ENCODE measurements at places on chromosomes 12 and 14. TPM values are rescaled to one million over a fixed set of nuclear protein-coding genes. Genes with fewer than 3 reads are reported as not detected.

Gene STAC3
- 1,676 TPM for total RNA-seq

Gene SLC17A8
- not detected for total RNA-seq

Gene LUM
- 8.3 TPM for total RNA-seq

Gene TMEM179
- total RNA-seq: not detected

Gene RCOR1
- total RNA-seq: 17.7 TPM

Gene TCL1B
- total RNA-seq: not detected

Gene CCDC177
- total RNA-seq: not detected

Gene HPD
- 1.1 TPM for total RNA-seq

Gene TPCN1
- total RNA-seq: 28.8 TPM

Gene PAPLN
- 0.79 TPM for total RNA-seq

Gene TAS2R19
- total RNA-seq: 0.68 TPM

DNA sequence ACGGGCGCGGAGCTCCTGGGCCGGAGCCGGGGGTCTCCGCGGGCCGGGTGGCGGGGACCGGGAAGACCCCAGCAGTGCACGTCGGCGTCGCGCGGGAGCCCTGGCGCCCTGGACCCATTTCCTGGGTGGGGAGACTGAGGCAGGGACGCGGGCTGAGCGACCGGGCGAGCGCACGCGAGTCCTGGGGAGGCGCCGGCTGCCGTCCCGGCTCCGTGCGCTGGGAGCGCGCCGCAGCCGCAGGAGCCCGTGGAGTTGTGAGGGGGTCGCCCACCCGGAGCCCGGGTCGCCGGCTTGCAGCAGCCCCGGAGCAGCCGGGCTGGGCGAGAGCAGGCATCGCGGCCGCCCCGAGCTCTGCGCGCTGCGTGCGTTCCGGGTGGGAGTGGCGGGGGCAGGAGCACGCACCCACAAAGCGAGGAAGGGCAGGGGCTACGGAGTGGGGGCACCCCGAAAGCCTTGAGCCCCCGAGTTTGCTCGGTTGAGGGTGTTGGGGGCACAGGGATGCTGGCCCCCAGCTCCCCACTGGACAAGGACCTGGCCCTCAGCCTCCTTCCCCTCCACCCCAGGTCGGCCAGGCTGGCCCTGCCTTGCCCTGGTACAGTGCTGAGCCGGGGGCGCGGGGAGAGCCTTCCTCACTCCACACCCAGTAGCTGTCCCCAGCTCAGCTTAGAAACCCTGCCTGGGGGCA is 620 bp downstream of the MMP17 start:
- DNase-seq: peak; percentile 69
- H3K4me3 ChIP-seq: peak overlapping the region; percentile 64
- no peaks in the 10 kb centered on the region for H3K36me3 ChIP-seq
- no peak overlapping the region for H3K27ac ChIP-seq
- peaks cover 5% of the 10 kb centered on the region for H3K4me1 ChIP-seq
- H3K27me3 ChIP-seq: no peaks in the 10 kb centered on the region

DNA sequence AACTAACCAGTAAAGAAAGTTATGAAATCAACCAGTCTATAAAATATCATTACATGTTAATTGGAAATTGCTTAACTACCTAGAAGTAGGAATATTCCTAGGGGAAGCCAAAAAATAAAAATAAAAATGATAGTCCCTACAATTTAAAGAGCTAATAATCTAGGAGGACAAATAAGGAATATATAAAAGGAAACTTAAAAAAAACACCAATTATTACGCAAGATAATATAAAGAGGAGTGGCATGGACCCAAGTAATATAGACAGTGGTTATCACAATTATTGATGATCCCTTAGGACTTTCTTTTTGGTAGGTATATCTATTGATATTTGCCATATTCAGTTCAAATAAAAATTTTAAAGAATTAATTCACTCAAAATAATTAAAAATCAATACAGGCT is 498.7 kb downstream of the SOX5 start:
- no peak for DNase-seq
- H3K4me3 ChIP-seq: no peak overlapping the region
- H3K27ac ChIP-seq: no peak overlapping the region
- no peaks in the 10 kb centered on the region for H3K4me1 ChIP-seq
- H3K36me3 ChIP-seq: no peaks in the 10 kb centered on the region
- no peaks in the 10 kb centered on the region for H3K27me3 ChIP-seq

GRCh38 chr12:115451780-115452736 is 768.1 kb upstream of the TBX3 start:
- no peaks in the 10 kb centered on the region for H3K36me3 ChIP-seq
- H3K27me3 ChIP-seq: peaks cover 23% of the 10 kb centered on the region

- H3K27ac ChIP-seq: no peak overlapping the region
- no peak for DNase-seq
- peaks cover 10% of the 10 kb centered on the region for H3K27me3 ChIP-seq
- no peak overlapping the region for H3K4me3 ChIP-seq
Observed at GRCh38 chr14:23354990-23355389, 2.3 kb upstream of the SLC22A17 start.

DNA sequence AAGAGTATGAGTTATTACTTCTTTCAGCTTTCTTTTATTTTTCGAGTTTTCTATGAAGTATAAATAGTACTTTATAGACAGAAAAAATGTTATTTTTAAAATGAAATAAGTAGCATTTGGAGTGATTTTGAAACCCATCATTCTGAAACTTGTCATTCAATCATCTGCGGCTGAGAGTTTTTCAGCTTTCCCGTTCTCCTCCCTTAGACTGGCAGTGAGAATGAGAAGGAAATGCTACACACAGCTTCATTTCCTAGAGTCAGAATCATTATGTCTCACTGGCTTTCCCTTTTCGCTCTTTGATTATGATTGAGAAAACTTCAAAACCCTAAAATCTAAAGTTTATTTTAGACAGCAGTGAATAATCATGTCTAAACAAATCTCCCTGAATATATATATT is 33.7 kb upstream of the GNPNAT1 start:
- H3K4me3 ChIP-seq: no peak overlapping the region
- no peaks in the 10 kb centered on the region for H3K4me1 ChIP-seq
- no peaks in the 10 kb centered on the region for H3K27me3 ChIP-seq
- no peak overlapping the region for H3K27ac ChIP-seq
- no peak for DNase-seq

DNA sequence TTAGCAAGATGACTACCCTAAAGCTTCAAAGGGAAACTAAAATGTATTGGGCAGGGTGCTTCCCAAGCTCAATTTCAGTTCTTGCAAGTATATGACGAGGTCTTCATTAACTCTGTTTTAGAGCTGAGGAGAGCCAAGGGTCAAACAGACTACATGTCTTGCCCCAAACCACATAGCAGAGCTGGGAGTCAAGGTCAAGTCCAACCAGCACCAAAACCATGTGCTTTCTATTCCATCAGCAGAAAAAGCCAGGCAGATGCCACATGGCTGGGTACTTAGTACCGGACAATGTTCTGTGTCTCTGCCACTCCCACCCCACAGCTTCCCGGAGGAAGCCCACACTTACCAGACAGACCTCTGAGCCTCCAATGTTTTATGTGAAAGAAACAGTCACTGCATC is 17.6 kb downstream of the NID2 start:
- H3K4me3 ChIP-seq: no peak overlapping the region
- no peaks in the 10 kb centered on the region for H3K36me3 ChIP-seq
- H3K27me3 ChIP-seq: no peaks in the 10 kb centered on the region
- no peak for DNase-seq
- peaks cover 7% of the 10 kb centered on the region for H3K4me1 ChIP-seq
- H3K27ac ChIP-seq: no peak overlapping the region

DNA sequence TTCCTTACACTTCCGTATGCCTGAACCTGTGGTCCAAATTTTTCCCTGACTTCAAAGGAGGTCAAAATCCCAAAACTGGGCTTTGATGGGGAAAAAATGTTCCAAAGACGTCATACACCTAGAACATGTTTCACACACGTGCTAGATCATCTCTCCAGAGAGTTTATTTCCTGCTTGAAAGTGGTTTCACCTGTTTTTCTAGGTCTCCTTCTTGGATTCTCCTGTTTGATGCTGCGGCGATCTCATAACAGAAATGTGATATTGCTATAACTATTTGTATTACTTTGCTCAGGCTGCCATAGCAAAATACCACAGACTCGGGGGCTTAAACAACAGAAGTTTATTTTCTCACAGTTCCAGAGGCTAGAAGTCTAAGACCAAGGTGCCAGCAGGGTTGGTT is 19.7 kb upstream of the TMCC3 start:
- no peak for DNase-seq
- H3K4me3 ChIP-seq: no peak overlapping the region
- H3K36me3 ChIP-seq: no peaks in the 10 kb centered on the region
- no peaks in the 10 kb centered on the region for H3K27me3 ChIP-seq
- H3K4me1 ChIP-seq: no peaks in the 10 kb centered on the region

GRCh38 chr14:64502887-64503433 is 678 bp downstream of the ZBTB25 start:
- no peak for DNase-seq
- H3K4me3 ChIP-seq: peak overlapping the region; percentile 93
- H3K36me3 ChIP-seq: no peaks in the 10 kb centered on the region
- no peaks in the 10 kb centered on the region for H3K27me3 ChIP-seq
- H3K4me1 ChIP-seq: peaks cover 56% of the 10 kb centered on the region

GRCh38 chr12:112375105-112375504 is 7.1 kb downstream of the HECTD4 start:
- H3K27ac ChIP-seq: no peak overlapping the region
- DNase-seq: no peak

- no peaks in the 10 kb centered on the region for H3K27me3 ChIP-seq
- no peak overlapping the region for H3K27ac ChIP-seq
- no peak overlapping the region for H3K4me3 ChIP-seq
- peaks cover 17% of the 10 kb centered on the region for H3K36me3 ChIP-seq
- DNase-seq: no peak
- H3K4me1 ChIP-seq: peaks cover 16% of the 10 kb centered on the region
Observed at GRCh38 chr14:45070215-45070614, 13.7 kb upstream of the PRPF39 start.

- no peaks in the 10 kb centered on the region for H3K36me3 ChIP-seq
- no peak overlapping the region for H3K27ac ChIP-seq
- no peak overlapping the region for H3K4me3 ChIP-seq
- no peaks in the 10 kb centered on the region for H3K4me1 ChIP-seq
- no peak for DNase-seq
- H3K27me3 ChIP-seq: no peaks in the 10 kb centered on the region
Observed at GRCh38 chr12:33519566-33519965, 79.9 kb upstream of the SYT10 start.

GRCh38 chr12:70366581-70367257 is 629 bp downstream of the KCNMB4 start:
- H3K27me3 ChIP-seq: no peaks in the 10 kb centered on the region
- no peak overlapping the region for H3K27ac ChIP-seq
- peaks cover 8% of the 10 kb centered on the region for H3K4me1 ChIP-seq
- H3K4me3 ChIP-seq: peak overlapping the region; percentile 76

DNA sequence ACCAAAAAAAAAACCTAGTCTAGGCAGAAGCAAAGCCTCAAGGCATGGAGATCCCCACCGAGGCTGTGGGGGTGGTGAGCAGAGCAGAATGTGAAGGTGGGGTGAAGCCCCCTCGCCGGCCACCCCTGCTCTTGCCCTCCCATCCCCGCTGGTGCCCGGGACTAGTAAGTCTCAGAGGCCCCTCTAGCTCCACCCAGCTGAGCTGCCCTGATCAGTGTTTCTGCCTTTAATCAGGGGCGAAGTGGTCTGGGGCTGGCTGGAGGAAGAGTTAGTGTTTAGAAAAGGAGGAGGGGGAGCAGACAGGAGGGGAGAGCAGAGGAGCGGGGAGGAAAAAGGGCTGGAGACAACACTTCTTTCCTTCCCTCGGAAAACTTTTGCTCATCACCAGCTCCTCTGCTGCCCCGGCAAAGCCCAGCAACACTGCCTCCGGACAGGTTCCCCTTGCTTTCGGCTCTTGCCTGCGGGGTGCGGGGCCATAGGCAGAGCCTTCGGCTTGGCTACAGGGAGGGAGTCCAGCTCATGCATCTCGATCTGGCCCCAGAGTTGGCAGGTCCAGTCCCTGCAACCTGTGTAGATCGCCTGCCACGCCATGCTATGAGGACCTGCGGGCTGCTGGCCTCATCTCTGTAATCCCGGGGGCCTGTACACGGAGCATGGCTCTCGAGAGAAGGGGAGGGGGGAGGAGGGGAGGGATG is 3.4 kb upstream of the DLK1 start:
- H3K4me1 ChIP-seq: no peaks in the 10 kb centered on the region
- no peak for DNase-seq
- no peak overlapping the region for H3K4me3 ChIP-seq
- peaks cover 48% of the 10 kb centered on the region for H3K27me3 ChIP-seq
- no peaks in the 10 kb centered on the region for H3K36me3 ChIP-seq

DNA sequence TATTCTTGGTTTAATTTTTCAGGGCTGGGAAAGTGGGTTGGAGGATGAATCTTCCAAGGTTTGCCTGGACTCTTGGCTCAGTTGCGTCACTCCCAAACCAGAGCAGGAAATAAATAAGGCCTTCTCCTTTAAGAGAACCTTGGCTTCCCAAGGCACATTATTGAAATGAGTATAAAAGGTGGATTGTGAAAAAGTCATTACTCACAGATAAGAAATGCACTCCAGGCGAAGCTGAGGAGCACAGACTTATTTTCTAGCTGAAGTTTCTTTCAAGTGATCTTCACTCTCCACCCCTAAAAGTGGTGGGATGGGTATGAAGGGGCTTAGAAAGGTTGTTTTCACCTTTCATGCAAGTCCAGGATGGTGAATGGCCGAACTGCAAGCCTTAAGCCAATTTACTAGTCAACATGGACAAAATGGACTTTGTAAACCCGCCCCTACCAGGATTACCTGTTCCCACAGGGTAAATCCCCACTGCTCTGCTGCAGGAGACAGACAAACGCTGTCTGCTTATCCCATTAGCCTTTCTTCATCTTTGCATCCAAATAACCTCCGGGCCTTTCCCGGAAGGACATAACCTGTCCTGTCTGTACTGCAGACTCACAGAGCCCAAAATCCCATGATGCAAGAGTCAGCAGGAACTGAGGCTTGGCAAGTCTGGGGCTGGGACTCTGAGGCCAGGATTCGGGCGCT is 207.6 kb downstream of the BCL11B start:
- peaks cover 2% of the 10 kb centered on the region for H3K27me3 ChIP-seq
- H3K4me3 ChIP-seq: no peak overlapping the region
- H3K27ac ChIP-seq: no peak overlapping the region
- DNase-seq: no peak

- H3K4me3 ChIP-seq: no peak overlapping the region
- H3K36me3 ChIP-seq: no peaks in the 10 kb centered on the region
- no peak overlapping the region for H3K27ac ChIP-seq
- H3K4me1 ChIP-seq: no peaks in the 10 kb centered on the region
- no peaks in the 10 kb centered on the region for H3K27me3 ChIP-seq
Observed at GRCh38 chr12:89062996-89063395, 289.3 kb downstream of the DUSP6 start.

DNA sequence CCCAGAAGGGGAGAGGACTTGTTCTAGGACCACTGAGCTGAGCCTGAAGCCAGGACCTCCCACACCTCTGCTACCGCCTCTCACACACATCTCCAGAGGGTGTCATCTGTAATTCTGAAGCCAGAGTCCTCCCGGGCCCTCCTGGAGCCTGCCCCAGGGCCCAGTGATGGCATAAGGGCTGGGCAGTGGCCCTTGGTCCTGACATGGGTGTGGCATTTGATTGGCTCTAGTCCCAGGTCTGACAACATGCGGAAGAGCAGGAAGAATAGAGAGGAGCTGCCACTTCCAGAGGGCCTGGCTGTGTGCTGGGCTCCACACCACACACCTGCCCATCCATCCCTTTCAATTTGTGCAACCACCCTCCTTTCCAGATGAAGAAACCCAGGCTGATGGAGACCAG is 144.3 kb upstream of the GSC start:
- no peak overlapping the region for H3K27ac ChIP-seq
- H3K36me3 ChIP-seq: no peaks in the 10 kb centered on the region
- DNase-seq: no peak
- no peak overlapping the region for H3K4me3 ChIP-seq
